AG04450 (cell line): ENCODE measurements at places on chromosomes 7 and 10. TPM values are rescaled to one million over a fixed set of nuclear protein-coding genes. Genes with fewer than 3 reads are reported as not detected.

GRCh38 chr7:32242436-32242835 lies 172.2 kb upstream of the PDE1C start:
- no peak for DNase-seq

DNA sequence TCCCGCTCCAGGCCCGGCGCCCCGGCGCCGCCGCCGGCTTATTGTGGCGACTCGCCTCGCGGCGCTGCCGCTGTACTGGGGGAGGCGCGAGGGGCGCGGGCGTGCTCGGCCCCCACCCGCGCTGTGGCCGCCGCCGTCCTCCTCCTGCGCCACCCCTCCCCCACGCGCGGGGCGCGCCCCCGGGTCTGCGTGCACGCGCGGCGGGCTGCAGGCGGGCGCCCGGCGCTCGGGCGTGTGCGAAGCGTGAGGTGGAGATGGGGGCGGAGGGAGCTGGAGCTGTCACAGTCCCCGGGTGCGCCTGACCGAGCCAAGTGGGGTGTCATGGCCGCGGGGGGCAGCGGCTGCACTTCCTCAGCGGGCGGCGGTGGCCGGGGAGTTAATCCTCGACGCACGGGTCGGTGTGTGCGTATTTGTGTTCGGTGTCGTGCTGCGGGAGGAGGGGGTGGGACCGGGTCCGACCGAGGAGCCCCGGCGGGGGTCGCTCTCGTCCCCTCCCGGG lies 672 bp downstream of the LCOR start:
- DNase-seq = no peak

- no peak for DNase-seq
These were observed 117.2 kb downstream of the ANLN start for GRCh38 chr7:36506820-36507219.

DNA sequence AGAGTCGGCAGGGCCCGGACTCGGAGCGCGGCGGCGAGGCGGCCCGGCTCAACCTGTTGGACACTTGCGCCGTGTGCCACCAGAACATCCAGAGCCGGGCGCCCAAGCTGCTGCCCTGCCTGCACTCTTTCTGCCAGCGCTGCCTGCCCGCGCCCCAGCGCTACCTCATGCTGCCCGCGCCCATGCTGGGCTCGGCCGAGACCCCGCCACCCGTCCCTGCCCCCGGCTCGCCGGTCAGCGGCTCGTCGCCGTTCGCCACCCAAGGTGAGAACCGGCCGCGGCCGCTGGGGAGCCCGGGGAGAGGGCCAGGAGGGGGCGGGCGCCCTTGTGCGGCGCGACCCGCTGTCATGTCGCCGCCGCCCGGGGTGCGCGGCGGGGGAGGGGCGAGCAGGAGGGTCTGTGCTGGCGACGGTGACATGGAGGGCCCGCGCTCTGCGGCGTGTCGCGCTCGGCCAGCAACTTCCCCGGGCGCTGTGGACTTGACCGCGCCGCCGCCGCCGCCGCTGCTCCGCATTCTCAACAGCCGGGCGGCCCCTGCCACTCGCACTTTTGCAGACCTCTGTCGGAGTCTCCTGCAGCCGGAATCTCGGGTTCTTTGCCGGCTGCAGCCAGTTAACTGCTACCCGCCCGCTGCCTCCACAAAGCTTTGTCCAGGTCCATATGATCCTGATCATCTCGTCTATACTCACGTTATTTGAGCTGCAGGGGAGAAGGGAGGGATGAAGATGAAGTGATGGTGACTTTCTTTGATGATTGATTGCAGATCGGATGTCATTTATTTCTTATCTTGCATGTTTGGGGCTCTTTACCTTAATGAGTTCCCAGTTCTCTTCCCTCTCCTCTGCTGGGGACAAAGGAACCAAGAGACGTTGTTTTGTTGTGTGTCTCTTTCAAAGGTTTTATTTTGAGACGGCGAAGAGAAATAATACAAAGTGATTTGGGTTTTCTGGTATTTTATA lies 869 bp downstream of the TRIM24 start:
- no peak for DNase-seq

RTKN2 gene
- polyA plus RNA-seq = 1.0 and 1.4 TPM in 2 replicates

DNA sequence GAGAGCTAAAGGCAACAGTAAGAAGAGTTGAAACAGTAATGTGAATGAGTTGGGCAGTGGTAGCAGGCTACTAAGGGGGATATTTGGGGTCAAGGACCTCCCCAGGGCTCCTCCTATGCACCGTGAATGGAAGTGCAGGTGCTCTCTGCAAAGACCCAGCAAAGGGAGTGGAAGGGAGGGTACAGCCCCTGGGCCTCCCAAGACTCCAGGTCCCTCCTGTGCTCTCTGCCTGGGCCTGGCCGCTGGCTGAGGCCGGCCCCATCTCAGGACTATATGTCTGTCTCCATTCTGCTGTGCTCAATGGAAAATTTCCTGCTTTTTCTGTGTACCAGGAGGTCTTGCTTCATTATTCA lies 372.1 kb upstream of the MKI67 start:
- DNase-seq = no peak

- DNase-seq = no peak
These were observed 629.8 kb downstream of the KCNMA1 start for GRCh38 chr10:77007834-77008233.

GRCh38 chr7:98133621-98134303 lies 27.1 kb downstream of the LMTK2 start:
- DNase-seq = no peak

DNA sequence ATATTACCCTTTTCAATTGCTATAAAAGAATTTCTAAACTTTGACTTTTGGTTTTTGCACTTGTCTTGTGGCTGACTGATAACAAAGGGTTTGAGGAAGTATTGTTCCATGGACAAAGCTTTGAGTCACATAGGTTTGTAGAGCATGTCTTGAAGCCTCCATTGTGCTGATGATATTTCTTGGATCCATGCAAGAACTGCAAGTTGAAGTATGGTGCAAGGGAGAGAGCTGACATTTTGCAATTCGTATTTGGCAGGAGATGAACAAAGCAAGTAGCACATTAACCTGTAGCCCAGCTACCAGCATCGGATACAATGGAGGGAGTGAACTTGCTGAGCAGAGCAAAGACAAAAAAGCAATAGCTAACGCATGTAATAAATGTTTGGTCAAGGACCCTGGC lies 23.4 kb downstream of the MGAM2 start:
- no peak for DNase-seq

DNA sequence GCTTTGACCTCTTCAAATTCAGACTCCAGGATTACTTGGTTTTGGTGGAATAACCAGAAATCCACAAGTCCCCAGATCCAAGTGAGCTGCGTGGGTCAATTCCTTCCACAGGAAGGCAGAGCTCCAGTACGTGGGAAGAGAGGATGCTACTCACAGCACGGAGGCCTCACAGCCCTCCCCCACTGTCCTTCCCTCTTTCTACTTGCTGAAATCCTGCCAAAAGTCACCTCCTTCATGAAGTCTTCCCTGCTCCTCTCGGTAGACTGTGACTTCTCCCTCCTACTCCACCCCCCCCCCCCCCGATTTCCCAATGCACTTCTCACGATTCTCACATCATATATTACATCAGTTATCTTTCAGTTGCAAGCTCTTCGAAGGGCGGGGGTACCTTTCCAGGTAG lies 12.3 kb downstream of the CAMK2G start:
- DNase-seq = no peak

- DNase-seq = no peak
These were observed 82.5 kb upstream of the TMEM72 start for GRCh38 chr10:44828508-44829142.

DNA sequence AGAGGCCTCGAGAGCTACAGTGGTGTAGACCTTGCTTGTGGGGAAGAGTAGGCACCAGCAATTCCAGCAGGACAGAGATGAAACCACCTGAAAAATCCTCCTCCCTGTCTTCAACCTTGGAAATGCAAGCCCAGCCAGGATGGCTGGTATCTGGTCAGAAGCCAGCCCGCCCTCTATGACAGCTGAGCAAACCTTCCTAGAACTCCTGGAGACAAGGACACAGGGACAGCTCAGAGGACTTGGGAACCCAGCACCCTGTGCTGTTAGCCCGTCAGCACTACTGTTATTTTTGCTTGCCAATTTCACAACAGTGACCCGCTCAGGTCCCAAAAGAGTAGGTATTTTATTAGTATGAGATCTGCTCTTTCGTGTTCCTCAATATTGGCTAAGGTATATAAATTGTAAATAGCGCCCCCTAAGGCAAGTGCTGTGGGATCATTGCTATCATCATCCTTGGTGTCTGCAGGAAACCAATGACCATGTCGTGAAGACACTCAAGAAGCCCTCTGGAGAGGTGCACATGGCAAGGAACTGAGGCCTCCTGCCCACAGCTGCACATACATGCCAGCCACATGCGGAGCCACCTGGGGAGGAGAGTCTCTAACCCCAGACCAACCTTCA lies 156.5 kb upstream of the CHST15 start:
- no peak for DNase-seq

GRCh38 chr10:119199231-119199992 lies 8.0 kb upstream of the GRK5 start:
- DNase-seq = no peak

DNA sequence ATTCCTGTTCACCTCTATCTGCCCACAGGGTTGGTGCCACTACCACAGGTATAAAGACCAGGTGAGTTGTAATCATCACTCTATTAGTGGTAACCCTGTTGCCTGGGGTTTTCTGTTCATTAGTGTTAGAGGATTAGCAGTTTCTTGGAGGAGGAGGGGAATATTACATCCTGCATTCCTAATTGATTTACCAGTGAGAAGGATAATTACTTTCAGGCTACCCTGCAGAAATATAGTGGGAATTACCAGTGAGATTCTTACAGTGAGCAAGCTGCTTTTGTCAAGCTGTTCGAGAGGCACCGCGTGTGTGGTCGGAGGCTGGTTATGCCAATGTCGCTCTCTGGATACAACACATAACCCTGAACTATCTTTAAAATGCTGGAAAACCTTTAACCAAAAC lies 280.7 kb downstream of the SORCS3 start:
- no peak for DNase-seq

- DNase-seq = no peak
These were observed 2.0 kb downstream of the ANLN start for GRCh38 chr7:36391436-36392198.

DNA sequence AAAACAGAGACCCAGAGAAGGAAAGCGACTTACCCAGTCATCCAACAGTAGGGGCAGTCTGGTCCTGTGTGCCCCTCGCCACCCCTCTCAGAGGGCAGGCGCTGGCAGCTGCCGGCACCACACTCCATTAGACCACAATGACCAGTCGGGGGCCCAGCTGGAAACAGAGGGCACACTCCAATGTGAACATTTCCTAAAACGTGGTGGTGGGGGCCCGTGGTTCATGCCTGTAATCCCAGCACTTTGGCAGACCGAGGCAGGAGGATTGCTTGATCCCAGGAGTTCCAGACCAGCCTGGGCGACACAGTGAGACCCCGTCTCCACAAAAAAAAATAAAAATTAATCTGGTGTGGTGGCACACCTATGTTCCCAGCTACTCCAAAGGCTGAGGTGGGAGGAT lies 912 bp upstream of the OAT start:
- no peak for DNase-seq

FFAR4 gene
- polyA plus RNA-seq = not detected in 2 replicates

DNA sequence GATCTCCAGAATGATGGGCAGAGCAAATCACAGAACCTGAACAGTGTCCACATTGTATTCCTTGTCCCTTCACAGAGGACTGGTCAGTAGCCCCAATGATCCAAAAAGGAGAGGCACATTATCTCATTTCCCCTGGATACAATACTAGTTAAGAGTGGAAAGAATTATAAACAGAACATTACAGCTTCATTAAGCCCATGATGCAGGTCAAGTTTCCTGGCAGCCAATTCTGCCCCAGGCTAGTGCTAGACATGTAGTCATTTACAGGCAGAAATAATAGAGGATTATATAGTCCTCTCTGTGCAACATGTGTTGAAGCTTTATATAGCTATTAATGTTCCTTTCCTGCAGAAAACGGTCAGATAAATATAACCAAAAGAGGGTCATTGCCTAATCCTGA lies 124.3 kb upstream of the WNT16 start:
- DNase-seq = no peak

DNA sequence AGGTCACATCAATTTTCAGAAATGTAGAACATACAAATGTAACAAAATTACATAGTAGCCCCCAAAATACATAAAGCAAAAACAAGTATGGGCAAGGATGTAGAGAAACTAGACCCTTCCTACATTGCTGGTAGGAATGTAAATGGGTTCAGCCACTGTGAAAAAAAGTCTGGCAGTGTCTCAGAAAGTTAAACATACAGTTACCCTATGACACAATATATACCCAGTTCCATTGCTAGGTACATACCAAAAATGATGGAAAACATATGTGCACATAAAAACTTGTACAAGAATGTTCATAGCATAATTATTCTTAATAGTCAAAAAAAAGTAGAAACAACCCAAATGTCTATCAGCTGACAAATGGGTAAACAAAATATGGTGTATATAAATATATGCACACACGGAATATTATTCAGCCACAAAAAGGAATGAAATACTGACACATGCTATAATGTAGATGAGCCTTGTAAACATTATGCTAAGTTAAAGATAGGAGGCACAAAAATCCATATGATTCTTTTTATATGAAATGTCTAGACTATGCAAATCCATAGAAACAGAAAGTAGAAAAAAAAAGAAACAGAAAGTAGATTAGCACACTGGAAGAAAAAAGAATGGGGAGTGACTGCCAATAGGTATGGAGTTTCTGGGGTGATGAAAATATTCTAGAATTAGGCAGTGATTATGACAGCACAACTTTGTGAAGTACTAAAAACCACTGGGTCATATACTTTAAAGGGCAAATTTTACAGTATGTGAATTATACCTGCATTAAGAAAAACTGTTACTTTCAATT lies 13.5 kb downstream of the HERPUD2 start:
- DNase-seq = no peak

DNA sequence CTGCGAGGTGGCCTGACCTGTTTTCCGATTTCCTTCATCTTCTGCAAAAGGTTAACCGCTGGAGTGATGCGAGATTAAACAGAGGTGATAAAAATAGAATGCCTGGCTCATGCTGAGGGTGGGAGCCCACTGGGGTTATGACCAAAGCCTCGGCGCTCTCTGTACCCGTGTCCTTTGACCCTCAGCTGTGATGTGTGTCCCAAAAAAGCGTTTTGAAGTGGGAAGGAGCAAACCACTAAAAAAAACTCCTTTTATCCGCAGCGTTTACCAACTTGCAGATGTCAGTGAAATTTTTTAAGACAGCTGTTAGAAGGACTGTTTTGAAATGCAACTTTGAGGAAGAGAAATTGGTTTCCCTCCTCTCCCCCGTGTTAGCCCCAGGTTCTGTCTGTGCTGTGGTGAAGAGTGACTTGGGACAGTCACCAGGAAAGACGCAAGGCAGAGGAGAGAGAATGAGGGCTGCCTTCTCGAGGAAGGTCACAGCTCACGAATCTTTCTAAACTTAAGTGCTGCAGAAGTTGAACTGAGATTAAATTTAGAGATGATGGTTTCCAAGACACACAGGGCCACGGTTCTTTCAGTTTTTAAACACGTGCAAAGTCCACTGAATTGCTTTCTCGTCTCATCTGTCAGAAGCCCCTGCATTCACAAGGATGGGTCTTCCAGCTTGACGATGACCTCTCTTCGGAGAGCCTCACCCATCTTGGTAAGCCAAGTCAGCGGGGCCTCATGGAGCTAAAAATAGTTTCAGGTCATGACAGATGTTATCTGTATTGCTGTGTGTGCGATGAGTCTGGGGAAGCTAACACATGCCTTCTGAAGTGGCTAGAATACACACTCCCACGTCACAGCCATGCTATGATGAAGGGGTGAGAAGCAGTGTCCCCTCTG lies 27.6 kb downstream of the AMZ1 start:
- DNase-seq = no peak
